ENCODE measurements at places on chromosomes 13 and 19. TPM values are rescaled to one million over a fixed set of nuclear protein-coding genes. Genes with fewer than 3 reads are reported as not detected.

DNA sequence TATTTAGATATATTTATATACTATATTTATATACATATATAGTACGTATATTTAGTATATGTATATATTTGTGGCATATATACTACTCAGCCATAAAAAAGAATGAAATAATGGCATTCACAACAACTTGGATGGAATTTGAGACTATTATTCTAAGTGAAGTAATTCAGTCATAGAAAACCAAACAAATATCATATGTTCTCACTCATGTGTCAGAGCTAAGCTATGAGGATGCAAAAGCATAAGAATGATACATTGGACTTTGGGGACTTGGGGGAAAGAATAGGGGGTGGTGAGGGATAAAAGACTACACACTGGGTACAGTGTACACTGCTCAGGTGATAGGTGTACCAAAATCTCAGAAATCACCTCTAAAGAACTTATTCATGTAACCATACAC lies 1015.7 kb downstream of the EFNB2 start:
- no peak for DNase-seq

DNA sequence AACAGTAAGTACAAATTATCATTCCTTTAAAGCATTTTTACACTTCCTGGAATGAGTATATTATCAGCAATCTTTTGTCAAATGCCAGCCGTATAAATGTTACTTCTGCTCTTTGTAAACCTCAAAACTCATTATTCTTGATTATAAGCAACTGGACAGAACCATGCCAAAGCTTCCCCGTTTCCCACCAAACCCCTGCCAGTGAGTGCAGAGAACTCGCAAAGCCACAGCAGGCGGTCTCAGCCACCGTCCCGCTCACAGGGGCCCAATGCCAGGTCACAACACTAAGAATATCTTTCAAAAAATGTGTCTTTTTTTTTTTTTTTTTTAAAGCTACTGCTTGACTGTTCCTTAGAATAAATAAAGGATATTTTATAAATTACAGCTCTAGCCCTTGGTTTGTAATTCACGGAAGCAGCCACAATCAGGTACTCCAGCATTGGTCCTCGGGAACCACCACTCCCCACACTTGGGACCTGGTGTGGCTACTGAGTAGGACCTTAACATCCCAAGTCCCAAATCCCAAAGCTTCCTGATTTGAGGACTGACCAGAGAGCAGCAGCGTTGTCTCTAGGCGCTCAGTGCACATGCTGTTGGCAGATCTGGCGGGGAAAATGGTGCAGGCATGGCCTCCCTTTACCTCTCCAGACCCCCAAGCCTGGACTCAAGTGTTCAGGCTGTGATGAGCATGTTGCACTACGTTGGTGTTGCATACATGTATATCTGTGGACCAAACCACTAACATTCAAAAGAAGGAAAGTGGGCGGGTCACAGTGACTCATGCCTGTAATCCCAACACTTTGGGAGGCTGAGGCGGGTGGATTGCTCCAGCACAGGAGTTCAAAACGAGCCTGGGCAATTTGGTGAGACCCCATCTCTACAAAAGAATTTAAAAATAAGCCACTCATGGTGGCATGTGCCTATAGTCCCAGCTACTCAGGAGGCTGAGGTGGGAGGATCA lies 19.0 kb downstream of the KCTD15 start:
- no peak for DNase-seq

DNA sequence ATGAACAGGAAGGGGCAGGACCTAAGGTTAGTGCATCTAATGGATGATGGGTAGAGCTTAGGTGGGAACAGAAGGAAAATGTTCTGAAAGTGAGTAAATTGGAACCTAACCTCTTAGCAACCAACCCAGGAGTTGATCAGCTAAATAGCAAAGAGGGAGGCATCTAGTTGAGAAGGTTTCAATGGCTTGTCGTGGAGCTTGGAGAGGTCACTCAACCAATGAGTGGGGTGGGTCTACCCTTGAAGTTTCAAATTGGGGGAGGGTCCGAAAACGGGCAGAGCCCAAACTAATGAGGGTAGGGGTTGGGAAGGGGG lies 5.7 kb upstream of the SHKBP1 start:
- no peak for DNase-seq

- DNase-seq: no peak
Measured at GRCh38 chr13:90738881-90739280, 608.6 kb upstream of the MIR17HG start.

DNA sequence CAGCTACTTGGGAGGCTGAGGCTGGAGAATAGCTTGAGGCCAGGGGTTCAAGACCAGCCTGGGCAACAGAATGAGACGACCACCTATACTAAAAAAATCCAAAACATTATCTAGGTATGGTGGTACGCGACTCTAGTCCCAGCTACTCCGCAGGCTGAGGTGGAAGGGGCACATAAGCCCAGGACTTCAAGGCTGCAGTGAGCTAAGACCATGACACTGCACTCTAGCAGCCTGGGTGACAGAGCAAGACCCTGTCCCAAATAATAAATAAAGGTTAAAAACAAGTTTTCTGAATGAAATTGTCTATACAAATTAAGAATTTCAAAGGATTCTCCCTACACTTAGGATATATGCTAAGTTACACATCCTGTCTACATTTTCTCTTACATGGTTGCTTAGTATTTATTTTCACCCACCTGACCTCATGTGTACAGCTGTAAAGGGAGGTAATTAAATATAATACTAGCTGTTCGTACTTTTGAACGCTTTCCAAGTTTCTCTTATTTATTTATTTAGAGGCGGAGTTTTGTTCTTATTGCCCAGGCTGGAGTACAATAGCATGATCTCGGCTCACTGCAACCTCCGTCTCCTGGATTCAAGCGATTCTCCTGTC lies 1.6 kb downstream of the SLC25A30 start:
- DNase-seq: no peak

DNA sequence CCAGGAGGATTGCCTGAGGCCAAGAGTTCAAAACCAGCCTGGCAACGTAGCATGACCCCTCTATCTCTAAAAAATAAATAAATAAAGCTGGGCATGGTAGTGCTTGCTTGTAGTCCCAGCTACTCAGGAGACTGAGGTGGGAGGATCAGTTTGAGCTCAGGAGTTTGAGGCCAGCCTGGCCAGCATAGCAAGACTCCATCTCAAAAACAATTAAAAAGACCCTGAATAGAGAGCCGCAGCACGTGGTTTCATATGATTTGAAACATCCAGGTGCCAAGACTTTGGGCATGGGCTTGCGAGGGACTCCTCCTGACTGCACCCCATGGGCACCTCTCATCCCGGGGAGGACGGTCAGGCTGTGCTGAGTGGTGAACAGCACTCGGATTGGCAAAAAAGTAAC lies 63.9 kb downstream of the ZIC5 start:
- no peak for DNase-seq

DNA sequence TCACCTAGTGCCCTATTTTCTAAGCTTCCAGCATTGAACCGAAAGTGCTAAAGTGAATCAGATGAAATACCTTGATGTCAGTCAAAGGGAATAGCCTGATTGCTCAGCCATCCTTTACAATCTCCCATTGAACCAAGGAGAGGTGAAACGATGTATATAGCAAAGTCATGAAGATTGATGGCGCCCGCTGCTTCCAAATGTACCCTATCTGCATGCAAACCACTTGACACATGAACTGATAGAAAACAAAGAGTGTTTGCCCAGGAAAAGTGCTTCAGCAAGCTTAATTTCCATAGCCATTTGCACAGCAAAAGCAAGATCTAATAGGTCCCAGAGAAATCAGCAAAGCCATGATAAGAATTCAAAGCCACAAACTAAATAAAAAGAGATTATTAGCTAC lies 624.9 kb upstream of the PCDH9 start:
- no peak for DNase-seq

DNA sequence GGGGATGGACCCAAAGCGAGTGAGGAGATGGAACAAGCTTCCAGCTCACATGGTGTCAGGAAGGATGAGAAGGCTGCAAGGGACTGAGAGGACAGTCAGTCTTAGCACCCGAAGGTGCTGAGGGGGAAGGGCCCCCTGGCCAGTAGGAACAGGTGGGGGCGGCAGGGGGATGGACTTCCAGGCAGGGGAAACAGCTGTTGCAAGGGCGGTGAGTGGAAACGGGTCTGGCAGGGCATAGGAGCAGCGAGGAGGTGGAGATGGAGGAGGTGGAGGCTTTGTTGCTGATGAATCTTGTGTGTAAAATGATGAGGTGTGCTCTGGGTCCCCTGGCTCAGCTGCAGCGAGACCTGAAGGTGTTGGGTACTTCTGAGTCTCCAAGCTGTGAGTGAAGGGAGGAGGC lies 1.2 kb downstream of the MAP1S start:
- no peak for DNase-seq

- no peak for DNase-seq
Measured at GRCh38 chr19:39596911-39597310, 5.4 kb upstream of the LGALS13 start.

DNA sequence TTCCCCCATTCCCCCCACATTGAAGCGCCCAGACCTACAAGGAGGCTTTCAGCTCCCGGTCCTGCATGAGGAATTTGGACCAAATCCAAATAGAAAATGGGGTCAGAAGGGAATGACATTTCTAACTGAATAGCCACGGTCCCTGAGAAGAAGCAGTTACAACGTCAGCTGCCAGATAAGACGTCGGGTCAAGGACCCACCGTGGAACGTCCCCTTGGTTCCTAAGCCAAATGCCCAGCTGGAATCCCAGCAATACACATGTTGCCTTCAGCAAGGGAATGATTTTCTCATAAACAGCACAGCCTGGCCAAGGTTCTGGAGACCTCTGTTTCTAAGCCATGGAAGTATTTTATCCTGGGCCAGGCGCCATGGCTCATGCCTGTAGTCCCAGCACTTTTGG lies 109.1 kb upstream of the PEG3 start:
- no peak for DNase-seq

DNA sequence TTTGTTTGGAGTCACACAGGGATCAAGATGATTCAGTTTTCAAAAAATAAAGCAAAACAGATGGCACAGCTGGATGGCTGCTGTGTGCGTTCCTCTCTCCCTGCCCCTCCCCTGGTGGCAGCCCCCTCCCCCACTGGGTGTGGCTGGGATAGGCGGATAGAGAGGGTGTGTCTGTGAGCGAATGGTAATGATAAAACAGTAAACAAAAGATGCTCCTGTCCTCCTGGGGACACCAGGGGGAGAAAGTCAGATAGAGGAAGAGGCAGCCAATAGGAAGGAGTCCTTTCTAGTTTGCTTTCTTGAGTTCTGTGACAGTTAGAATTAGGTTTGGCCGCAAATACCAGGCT lies 6.5 kb downstream of the TMEM255B start:
- no peak for DNase-seq

DNA sequence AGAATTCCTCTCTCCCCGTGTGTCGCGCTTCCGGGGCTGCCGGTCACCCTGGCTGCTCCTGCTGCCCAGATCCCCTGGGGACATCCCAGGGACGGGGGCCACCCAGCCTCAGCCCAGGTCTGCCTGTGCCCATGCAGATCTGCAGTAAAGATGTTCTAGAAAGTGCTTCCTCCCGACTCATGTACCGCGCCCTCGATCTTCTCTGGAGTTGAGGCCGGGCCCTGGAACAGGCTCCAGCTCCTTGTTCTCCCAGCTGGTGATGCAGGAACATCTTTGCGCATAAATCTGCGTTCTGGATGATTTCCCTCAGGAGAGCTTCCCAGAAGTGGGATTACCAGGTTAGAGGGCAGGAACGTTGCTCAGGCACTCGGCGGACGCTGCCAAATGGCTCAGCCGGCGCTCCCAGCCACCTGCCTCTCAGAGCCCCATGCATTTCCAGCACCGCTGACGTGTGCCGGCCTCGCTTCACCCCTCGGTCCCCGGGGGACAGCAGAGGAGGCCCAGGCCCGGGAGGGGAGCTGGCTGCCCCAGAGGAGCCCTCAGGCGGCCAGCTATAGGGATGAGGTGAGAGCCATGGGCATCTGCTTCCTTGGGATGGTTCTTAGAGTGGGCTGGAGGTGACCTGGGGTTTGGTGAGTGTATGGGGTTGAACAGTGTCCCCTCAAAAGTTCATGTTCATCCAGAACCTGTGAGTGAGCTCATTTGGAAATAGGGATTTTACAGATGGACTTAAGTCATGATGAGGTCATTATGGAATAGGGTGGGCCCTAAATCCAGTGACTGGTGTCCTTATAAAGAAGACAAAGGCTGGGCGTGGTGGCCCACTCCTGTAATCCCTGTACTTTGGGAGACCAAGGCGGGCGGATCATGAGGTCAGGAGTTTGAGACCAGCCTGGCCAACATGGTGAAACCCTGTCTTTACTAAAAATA lies 42.6 kb downstream of the CRTC1 start:
- no peak for DNase-seq

GRCh38 chr19:54614726-54615125 lies 15.6 kb upstream of the LILRB1 start:
- no peak for DNase-seq

DNA sequence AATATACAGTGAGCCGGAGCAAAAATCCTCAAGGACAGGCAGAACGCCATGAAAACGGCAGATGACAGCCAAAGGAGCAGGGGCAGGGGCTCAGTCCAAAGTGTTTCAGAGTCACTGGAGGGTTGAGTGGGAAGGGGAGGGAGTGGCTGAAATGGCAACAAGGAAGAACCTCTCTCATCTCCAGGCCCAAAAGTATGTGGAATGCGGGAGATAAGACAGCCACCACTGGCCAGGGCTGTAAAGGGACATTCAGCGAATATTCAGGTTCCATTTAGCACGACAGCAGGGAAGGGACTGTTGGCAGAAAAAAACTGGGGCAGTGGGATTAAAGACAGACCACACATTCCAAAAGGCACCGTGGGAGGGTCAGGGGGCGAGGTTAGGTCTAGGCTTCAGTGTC lies 48.4 kb downstream of the USPL1 start:
- DNase-seq: no peak

DNA sequence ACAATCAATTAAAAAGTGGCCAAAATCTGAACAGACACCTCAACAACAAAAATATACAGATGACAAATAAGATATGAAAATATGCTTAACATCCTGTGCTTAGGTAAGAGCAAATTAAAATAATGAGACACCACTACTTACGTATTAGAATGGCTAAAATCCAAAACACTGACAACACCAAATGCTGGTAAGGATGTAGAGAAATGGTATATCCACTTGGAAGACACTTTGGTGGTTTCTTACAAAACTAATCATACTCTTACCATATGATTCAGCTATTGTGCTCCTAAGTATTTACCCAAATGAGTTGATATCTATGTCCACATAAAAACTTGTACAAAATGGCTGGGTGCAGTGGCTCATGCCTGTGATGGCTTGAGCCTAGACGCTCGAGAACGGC lies 51.7 kb upstream of the ZNF599 start:
- DNase-seq: no peak

- no peak for DNase-seq
Measured at GRCh38 chr19:38281811-38282566, 17.6 kb downstream of the SPINT2 start.

DNA sequence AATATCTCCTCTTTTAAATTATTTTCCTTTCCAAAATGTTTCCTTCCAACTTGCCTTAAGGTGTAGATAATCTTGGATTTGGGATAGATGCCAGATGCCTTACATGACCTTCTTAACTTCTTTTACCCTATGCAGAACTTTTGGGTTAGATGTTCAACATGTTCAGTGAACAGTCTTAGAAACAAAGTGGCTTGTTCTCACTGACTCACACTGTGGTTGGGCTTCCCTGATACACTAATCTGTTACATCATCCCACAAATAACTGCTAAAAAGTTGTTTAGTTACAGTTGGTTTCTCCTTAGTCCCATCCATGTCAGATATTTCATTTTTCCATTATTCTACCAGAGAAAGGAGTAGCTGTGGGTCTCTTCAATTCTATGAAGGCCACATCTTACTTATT lies 2638.2 kb downstream of the PCDH9 start:
- DNase-seq: no peak

The PGLYRP1 gene
- not detected for total RNA-seq

The ZNF626 gene
- 3.1 TPM for total RNA-seq

The KLHL1 gene
- not detected for total RNA-seq

The DAND5 gene
- total RNA-seq: 0.50 TPM

The OR7C1 gene
- total RNA-seq: not detected

The METTL21C gene
- total RNA-seq: not detected

The ZNF569 gene
- 1.6 TPM for total RNA-seq

The SMARCA4 gene
- total RNA-seq: 68.7 TPM

The IFT88 gene
- 12.6 TPM for total RNA-seq
